CD4-positive, alpha-beta T cell treated with Interleukin-4 for 4 hours (primary cell): ENCODE measurements at places on chromosomes 12 and 14.

- no peak for DNase-seq
Measured at GRCh38 chr14:29637411-29637810, 290.2 kb downstream of the PRKD1 start.

DNA sequence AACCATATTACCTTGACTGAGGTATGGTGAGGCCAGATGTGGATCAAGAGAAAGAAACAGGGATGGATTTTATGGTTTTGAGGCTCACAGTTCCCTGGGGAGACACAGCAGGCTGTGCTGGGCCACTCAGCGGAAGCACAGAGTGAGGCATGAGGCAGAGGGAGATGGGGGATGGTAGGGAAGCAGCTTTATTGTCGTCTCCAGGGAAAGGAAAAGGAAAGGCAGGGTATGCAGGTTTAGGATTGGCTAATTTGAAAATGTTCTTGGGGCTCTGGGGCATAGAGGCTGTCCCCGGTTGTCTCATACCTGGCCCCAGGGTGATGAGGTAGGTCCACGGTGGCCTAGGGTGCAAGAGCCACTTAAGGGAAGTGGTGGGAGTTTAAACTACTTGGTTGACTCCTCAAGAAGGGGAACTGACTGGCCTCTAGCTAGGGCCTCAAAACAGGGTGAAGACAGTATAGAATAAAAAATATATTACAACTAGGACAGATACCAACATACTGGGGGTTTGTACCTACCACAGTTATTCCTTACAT, 322.8 kb downstream of the RGS6 start:
- no peak for DNase-seq

GRCh38 chr14:71183876-71184689, 276.8 kb downstream of the PCNX1 start:
- DNase-seq = no peak

DNA sequence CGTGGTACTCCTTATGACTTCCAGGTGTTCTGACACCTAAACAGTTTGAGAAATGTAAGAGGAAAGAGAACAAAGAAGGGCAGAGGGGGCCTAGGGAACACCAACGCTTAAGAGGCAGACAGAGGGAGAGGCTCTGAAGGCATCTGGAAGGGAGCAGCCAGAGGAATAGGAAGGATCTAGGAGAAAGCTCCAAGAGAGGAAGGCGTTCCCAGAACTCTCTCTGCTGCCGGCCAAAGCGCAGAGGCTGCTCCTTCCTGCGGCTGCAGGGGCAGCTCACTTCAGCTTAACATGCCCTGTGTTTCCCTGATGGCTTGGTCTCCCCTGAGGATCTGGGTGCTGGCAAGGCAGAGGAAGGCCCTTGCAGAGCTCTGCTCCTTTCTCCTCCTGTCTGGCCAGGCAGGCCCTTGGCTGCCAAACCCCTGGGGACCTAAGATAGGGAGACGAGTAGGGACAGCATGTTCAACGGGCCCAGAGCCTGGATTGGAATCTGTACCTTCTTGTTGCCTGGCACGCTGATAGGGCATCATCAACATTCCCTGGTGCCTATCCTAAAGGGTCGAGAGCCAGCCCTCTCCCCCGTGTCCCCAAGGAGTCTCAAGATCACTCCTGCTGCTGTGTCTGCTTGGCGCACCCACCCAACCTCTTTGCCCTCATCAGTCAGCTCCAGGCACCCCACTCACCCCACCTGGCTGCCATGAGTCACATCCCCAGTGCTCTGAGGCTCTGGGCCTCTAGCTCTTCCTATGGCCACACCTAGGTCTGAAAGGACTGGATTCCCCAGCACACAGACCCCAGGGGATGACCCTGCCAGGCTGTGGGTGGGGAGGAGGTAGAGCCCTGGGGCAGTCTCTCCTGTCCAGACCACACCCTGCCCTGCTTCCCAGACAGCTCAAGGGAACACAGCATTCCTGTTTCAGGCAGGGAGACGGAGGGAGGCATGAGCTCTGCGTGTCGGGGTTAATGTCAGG, 45.6 kb downstream of the LTBP2 start:
- DNase-seq = no peak

DNA sequence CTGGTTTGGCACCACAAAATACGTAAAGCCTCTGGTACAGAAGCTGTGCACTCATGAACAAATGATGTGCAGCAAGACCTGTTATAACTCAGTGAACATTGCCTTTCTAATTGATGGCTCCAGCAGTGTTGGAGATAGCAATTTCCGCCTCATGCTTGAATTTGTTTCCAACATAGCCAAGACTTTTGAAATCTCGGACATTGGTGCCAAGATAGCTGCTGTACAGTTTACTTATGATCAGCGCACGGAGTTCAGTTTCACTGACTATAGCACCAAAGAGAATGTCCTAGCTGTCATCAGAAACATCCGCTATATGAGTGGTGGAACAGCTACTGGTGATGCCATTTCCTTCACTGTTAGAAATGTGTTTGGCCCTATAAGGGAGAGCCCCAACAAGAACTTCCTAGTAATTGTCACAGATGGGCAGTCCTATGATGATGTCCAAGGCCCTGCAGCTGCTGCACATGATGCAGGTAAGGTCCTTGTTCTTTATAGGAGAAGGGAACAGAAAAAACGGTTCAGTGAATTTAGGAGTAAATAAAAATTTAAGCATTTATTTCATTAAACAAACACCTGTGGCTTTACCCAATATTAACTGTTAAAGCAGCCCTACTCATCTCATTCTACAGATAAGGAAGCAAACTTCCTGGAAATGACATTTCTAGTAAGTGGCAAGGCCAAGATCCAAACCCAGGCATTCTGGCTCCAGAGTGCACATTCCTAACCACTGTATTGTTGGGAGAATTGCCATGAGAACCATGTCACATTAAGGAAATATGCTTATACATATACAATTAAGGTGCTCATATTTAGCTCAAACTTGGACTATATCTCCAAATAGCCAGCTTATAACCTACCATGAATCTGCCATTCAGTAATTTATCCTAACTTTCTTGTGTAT, 11.7 kb downstream of the COCH start:
- no peak for DNase-seq

DNA sequence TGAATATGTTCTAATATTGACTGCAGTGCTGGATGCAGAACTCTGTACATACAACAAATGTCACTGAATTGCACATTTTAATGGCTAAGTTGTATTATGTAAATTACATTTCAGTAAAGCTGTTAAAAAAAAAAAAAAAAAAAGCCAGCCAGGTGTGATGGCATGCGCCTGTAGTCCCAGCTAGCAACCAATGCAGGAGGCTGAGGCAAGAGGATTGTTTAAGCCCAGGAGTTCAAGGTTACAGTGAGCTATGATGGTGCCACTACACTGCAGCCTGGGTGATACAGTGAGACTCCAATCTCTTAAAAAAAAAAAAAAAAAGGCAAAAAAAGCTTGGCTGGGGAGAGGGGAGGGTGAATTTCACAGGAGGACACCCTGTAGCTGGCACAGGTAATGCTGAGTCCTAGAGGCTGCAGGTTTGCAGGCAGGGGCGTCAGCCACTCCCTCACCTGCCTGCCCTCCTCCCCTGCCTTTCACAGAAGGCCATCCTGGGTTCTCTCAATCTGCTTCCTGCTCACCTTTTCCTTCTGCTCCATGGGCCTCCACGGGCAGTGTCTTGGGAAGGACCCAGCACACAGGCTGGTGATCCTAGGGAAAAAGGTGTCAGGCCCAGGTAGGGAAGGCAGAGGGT, 40.7 kb downstream of the TESC start:
- DNase-seq = no peak

DNA sequence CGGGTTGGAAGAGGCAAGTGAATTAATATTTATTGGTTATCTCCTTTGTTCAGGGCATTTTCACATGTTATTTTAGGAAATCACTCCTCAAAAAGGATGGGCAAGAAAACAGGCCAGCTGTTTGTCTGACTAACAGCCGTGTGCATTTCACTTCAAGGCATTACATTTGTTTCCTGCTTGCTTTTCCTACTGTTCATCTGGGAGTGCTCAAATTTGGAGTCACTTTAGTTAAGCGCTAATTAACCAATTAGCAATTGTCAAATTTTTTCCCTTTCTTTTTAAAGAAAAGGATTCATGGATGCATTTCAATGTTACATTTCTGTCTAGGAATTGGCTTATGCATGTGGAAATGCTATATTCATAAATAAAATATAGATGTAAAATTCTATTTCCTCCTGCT, 415.9 kb downstream of the NELL2 start:
- no peak for DNase-seq

- DNase-seq = no peak
Measured at GRCh38 chr12:52055731-52056711, 4.8 kb downstream of the NR4A1 start.
